ENCODE measurements at places on chromosomes 12 and 14. TPM values are rescaled to one million over a fixed set of nuclear protein-coding genes. Genes with fewer than 3 reads are reported as not detected.

Gene VRTN
- not detected for total RNA-seq

Gene EPYC
- total RNA-seq, result not detected

Gene YAF2
- total RNA-seq, result 40.6 TPM

DNA sequence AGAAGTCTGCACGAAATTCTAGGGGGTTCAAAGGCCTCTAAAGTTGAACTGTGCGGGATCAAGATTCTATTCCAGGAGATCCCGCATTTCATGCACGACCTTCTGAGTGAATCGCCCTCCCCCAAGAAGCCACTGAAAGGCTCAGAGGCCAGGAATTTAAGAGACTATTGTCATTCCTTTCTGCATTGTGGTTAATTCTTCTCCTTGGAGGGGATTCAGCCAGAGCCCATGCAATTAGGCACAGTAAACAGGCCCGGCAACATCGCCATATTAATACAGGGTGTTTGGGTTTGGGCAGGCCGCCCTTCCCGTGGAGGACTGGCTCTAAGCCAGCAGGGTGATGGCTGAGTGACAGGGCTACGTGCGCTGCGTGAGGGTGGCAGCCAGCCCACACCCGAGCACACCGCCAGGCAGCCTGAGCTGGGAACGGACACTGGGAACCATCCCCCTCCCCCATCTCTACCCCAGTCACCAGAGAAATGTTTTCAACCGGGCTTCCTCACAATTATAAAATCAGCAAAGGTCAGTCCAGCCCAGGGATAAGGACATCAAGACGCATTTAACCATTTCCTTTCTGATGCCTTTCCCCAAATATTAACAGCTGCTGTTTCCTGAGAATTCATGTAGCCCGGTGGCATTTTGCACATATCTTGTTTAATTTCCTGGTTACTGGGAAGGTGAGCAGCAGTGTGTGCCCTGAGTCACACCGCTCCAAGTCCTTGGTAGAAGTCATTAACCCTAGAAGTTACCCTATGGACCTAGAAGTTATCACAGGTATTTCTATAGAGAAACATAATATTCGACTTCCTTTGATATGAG lies 12.5 kb downstream of the EGLN3 start:
- DNase-seq, result no peak

GRCh38 chr12:124504273-124505000 lies 63.0 kb downstream of the NCOR2 start:
- no peak for DNase-seq

GRCh38 chr14:47857646-47858045 lies 182.2 kb upstream of the MDGA2 start:
- DNase-seq, result no peak

GRCh38 chr14:101193106-101193844 lies 289.8 kb upstream of the RTL1 start:
- no peak for DNase-seq

DNA sequence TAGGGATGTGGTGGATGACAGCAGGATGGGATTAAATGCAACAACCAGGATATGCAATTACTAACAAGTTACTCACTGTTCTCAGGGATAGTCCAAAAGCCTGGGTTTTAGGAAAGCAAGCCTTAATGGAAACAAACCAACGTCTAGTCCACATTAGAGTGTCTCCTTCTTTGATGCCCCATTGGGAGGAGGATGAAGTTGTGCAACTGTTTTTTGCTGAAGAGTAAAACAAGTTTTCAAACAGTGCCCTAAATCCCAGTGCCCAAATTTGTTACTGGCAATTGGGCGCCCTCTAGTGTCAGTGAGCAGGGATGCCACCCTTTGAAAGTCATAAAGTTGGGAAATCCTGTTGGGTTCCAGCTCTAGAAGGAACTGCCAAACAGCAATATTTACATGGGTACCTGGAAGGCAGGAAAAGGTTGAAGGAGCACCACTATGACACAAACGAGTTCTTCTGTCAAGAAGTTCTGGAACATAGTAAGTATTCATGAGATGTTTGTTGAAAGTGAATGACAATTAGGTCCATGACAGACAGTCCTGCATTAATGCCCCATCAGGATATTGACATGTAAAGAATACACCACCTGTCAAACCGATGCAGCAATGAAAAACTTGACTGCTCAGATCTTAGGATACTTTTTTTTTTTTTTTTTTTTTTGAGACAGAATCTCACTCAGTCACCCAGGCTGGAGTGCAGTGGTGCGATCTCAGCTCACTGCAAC lies 11.1 kb upstream of the DPF3 start:
- no peak for DNase-seq

- DNase-seq, result no peak
Measured at GRCh38 chr14:20583908-20584307, 3.9 kb downstream of the RNASE11 start.

DNA sequence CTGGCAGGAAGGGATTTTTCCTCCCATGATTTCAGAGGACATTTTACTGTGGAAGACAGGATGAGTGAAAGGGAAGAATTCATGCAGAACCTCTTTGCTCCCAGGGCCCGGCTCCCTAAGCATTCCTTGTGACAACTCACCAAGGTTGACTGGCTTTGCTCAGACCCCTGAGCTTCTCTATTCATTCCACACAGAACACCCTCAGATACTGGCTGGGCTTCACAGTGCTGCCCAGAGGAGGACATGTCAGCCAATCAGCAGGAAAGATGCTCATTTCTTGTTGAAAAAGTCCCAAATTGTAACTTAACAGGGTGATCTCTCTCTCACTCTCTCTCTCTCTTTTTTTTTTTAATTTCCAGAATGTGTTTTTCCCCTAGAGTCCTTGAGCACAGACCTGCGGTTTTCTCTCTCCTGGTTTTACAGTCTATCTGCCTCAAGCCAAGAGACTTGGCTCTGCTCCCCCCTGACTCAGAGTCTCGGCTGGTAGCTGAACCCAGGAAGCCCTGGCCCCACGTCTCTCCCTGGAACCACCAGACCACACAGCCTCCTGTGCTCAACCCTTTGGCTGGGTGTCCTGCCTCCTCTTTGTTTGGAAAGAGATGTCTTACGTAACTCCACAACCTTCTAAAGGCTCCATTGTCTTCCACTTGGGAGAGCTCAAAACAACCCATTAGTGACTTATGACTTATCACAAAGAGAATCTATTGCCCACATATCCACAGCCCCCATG lies 43.9 kb downstream of the SSPN start:
- DNase-seq, result no peak

DNA sequence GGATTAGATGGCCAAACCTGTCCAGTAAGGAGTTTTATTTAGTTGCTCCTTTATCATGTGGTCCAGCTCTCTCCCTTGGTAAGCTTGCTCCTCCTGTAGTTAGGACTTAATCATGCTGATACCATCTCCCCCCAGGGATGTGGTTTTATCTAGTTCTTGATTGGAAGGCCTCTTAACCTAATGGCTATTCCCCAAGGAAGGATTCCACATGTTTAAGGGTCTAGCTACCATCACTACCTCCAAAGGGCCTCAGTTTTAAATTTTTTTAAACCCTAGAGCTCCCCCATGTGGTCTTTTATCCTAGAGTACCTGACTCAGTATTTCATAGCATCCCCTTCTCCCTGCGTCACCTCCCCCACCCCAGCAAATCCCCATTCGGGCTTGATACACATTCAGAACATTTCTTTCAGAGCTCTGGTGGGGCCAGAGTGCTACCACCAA lies 22.5 kb downstream of the MAP3K12 start:
- DNase-seq, result no peak

- no peak for DNase-seq
Measured at GRCh38 chr12:109951136-109951535, 45.0 kb downstream of the GIT2 start.

GRCh38 chr14:103227094-103227768 lies 104.0 kb downstream of the TNFAIP2 start:
- no peak for DNase-seq

DNA sequence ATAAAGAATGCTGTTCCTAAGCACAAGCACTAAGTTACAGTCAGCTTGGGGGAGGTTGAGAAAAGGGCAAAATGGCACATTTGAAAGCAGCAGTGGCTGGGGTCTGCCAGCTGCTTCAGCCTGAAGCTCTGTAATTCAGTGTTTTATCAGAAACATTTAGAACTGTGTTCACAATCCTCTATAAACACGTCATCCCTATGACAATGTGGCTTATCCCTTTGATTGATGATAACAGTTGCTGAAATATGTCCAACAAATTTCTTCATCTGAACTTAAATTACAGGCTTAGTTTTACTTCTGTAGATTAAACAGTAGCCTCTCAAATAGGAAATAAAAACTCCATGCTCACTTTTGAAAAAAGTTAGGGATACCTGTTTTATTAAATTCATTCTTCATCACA lies 108.8 kb downstream of the VEZT start:
- DNase-seq, result no peak

DNA sequence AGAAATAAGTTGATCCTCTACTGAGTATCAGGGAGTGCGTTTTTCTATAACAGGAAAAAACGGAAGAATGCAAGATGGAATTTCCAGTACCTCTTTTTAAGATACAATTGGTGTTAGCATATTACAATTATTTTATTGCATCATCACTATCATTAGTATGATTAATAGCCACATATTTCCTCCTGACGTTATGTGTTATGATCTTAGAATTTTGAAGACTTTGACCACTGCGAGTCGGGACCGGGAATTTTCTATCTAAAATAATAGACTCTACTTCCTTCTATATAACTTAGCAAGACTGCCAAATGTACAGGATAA lies 679 bp upstream of the SAV1 start:
- DNase-seq, result no peak

GRCh38 chr12:3602488-3602887 lies 111.5 kb downstream of the PRMT8 start:
- no peak for DNase-seq

GRCh38 chr12:3357950-3358525 lies 133.0 kb upstream of the PRMT8 start:
- DNase-seq, result no peak

DNA sequence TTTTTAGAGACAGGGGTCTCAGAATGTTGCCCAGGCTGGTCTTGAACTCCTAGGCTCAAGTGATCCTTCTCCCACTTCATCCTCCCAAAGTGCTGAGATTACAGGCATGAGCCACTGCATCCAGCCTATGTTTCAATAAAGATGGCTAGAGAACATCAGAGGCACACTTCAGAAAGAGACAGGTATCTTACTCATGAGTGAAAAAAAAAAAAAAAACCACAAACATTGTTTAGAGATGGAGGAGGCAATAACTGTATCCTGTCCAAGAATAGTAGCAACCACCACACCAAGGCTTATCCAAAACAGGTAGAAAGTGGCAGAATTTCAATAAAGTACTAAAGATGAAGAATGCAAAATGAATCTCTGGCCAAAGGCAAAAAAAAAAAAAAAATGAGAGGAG lies 30.3 kb downstream of the EEA1 start:
- DNase-seq, result no peak

Measured in activated naive CD8-positive, alpha-beta T cell treated with anti-CD3 and anti-CD28 coated beads, Interleukin-2, amount 10 ng/mL, durations not matched to agents 7 days and 5 days (primary cell).